Esophagus mucosa (tissue), 1 donor: ENCODE measurements at places on chromosomes 6 and 20. TPM values are rescaled to one million over a fixed set of nuclear protein-coding genes. Genes with fewer than 3 reads are reported as not detected.

- ATAC-seq = no peak
These were observed 83.8 kb downstream of the FOXF2 start for GRCh38 chr6:1473166-1473565.

DNA sequence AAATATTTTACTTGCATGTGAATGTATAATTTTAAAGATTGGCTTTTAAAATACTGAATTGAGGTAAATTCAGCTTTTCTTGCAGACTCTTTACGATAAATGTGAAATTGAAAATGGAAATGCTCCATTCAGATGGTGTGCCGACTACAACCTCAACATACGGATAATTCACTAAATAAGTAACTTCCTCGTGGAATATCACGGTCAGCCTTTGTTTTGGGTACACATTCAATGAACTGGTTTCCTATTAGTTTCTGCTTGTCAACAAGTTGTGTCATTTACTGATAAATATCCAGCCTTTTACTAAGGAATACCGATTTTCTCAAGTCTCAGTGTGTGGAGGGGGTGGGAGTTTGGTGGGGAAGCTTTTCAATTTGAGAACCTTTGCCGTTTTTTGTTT, 2.4 kb upstream of the IRF4 start:
- ATAC-seq = no peak

- ATAC-seq = no peak
These were observed 91.0 kb upstream of the FOXA2 start for GRCh38 chr20:22675341-22675740.

GRCh38 chr6:34638834-34639736, 57.5 kb downstream of the ILRUN start:
- no peak for ATAC-seq

The EGFL8 gene
- total RNA-seq = 10.2 TPM

The FOXO3 gene
- 29.3 TPM for total RNA-seq
